HL-60 (cell line): ENCODE measurements at places on chromosomes 3 and 15.

- no peak for DNase-seq
These were observed 1009.9 kb downstream of the AGBL1 start for GRCh38 chr15:87089551-87089950.

- DNase-seq, result no peak
These were observed 2.5 kb upstream of the C3orf38 start for GRCh38 chr3:88147261-88147660.

- DNase-seq, result no peak
These were observed 101.8 kb downstream of the LRRK1 start for GRCh38 chr15:101020945-101021344.

- no peak for DNase-seq
These were observed 33.3 kb upstream of the XCR1 start for GRCh38 chr3:46060551-46060950.

DNA sequence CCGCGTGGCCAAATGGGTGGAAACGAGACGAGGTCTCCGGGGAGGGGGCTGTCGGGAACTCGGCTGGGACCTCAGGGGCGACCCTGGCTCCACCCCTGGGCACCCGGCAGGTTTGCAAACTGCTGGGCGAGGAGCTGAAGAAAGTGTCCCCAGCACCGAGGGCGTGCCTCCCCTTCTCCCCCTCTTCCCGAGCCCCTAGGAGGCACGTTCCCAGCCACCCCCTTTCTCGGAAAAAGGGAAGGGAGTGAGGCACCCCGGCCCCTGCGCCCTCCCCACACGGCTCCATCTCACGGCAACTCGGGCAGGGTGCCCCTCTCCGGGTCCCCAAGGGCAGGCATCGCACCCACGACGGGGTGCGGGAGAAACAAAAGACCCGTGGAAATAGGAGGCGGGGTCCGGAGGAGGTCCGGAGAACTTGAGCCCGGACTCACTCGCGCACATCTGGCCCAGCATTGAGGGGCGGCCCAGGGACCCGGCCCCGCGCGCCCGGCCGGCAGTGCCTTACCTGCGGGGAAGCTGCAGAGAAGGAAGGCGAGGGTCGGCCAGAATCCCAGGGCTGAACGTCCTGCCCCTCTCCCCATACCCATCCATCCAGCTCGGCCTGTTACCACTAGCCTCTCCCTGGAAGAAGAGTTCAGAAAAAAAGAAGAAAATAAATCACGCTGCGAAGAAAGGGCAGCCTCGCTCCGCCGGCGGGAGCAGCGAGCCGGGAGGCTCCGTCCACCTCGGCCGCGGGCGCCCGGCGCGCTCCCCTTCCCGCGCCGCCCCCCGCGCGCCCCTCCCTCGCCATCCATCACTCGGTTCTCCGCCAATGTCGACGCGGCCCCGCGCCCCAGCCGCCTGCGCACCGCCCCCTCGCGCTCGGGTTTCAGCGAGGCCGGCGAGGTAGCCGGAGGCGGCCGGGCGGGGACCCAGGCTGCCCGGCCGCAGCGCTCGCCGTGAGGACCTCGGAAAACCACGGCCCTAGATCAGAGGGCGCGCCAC, 16.3 kb downstream of the RGMA start:
- DNase-seq, result no peak

GRCh38 chr15:49751751-49752150, 130.9 kb downstream of the DTWD1 start:
- no peak for DNase-seq

DNA sequence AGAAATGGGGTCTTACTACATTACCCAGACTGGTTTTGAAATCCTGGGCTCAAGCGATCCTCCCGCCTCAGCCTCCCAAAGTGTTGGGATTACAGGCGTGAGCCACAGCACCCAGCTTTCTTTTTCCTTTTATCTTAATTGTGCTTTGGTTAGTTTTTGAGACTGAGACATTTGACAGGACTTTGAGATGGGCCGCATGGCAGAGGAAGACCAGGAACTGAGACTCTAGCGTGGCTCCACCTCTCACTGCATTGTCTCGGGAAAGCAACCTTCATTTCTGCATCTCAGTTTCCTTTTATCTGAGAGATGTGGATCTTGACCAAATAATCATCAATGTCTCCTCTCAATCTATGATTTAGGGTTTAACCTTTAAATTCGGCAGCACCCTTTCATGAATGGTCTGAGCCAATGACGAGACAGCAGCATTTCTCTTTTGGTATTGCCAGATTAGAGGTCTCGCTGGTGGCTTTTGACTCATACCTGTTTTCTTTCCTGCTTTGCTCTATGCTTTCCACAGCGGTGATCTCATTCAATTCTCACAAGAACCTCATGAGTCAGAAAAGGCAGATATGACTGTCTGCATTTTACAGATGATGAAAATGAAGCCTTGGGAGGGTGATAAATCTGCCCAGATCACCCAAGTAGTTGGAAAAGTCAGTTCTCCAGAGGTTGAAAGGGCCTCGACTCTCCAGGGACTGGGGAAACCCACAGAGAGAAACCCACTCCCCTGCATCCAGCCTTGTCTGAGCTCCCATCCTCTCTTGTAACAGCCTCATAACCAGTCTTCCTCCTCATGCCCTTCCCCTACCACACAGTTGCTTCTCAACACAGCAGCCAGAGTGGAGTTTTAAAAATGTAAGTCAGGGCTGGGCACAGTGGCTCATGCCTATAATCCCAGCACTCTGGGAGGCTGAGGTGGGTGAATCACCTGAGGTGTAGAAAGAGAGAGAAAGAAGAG, 84.8 kb upstream of the FOXB1 start:
- DNase-seq, result no peak
